ENCODE measurements at places on chromosomes 2 and 18.

DNA sequence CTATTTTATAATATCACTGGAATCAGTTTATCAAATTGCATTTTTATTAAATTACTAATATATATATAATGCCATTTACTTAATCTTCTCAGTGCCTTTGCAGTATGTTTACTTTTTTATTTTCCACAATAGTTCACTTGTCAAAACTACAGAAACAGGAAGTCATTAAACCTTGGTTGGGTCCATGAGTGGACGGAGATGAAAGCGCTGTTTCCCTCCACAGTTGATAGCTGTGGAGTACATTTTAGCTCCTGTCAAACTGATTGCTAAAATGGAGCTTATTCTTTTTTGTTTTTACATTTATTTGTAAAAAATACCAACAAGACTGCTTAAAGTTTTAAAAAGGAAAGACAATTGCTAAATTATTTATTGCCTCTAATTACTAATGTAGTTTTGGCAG, 19.2 kb downstream of the MFF start:
- DNase-seq: no peak

- no peak for DNase-seq
These were observed 235.3 kb downstream of the ANKRD36 start for GRCh38 chr2:97348265-97348664.

DNA sequence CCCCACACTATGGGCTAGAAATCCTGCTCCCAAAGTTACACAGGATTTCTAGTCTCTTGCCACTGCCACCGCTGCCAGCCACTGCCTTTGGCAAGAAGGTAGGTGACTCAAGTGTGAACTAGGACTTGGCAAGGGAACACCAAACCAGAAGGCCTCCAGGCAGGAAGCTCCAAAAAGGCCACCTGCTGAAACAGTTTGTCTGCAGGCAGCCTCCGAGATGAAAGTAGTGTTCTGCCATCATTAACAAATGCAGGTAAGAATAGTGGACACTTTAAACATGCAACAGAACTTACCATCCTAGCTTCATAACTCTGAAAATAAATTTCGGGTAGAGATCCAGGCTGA, 3.9 kb downstream of the ANKRD44 start:
- peak; percentile 60 for DNase-seq

- DNase-seq: no peak
These were observed 141.9 kb upstream of the CTAGE1 start for GRCh38 chr18:22559414-22560274.

DNA sequence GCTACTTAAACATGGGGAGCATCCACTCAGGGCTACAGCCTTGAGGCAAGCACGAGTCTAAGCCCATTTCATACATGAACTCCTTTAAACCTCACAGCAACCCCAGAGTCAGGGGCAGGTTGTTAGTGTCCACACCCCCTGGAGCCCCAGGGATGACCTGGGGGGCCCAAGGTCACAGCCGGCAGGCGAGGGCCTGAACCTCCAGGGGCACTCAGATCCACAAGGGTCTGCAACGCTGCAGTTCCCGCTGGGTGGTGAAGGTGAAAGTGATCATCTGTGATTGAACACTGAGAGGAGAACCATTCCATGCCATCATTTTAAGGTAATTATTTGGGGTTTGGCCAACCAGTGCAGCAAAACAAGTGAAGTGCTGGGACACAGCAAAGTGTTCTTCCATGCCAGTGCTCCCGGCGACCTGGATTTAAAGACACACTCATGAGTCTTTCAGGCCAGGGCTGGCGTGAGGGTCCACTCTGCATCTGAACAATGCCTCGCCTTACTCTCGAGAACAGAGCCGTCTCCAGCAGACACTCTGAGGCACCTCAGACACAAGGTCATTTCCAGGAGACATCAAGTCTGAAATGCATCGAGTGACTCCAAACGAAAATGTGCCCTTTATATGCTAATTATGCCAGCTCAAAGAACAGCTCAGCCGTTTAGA, 61.6 kb upstream of the SNTG2 start:
- DNase-seq: no peak

GRCh38 chr2:86229221-86229620, 30.0 kb downstream of the MRPL35 start:
- DNase-seq: no peak
